ENCODE measurements at places on chromosomes 3 and 15.

GRCh38 chr3:187902041-187902471 lies 156.8 kb upstream of the BCL6 start:
- no peak for DNase-seq

GRCh38 chr3:79383402-79384012 lies 384.3 kb downstream of the ROBO1 start:
- DNase-seq = no peak

DNA sequence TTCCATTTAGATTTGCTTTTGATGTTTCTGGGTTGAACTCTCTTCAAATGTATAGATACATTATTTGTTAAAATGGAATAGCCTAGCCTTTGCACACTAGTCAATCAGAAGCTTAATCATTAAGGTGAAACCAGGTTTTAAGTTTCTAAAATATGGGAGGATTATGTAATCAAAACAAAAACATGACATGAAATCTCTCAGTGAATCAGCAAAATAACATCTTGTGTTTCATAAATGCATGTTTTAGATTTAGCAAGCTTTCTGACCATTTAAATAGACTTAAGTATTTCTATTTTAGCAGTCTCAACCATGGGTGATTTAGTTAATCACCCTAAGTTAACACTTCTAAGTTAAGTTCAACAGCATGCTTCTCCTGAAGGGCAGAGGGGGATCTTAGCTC lies 11.3 kb downstream of the GTF2E1 start:
- DNase-seq = no peak

- DNase-seq = no peak
These were observed 66.3 kb downstream of the GTPBP8 start for GRCh38 chr3:113057117-113057516.

DNA sequence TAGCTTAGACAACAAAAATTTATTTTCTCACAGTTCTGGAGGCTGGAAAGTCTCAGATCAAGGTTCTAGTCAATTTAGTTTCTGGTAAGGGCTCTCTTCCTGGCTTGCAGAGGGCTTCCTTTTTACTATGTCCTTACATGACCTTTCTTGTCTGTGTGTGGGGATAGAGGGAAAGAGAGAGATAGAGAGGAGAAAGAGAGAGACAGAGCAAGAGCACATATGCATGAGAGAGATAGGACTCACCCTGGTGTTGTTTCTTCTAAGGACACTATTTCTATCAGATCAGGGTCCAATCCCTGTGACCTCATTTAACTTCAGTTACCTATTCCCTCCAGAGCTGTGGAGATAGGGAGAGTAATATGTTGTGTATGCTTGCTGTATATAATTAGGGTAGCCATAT lies 44.9 kb upstream of the TEX9 start:
- no peak for DNase-seq

- DNase-seq = no peak
These were observed 40.6 kb upstream of the FLNB start for GRCh38 chr3:57967590-57967989.

- peak; percentile 39 for DNase-seq
These were observed 46.2 kb downstream of the DENND6A start for GRCh38 chr3:57646723-57647122.

DNA sequence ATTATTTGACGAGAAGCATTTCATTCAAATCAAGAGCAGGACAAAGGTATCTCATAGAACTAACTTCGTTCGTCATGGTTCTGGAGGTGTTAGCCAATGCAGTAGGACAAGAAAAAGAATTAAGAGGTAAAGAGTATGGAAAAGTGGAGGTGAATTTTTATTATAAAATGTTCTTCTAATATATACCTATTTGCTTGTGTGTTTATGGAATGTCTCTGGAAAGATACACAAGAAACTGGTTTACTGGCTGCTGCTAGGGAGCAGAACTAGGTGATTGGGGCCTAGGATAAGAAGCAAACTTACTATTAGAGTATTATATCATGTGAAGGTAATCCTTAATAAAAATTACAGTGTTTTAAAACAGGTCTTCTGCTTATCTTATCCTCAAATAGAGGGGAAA lies 30.9 kb upstream of the TATDN2 start:
- DNase-seq = no peak

DNA sequence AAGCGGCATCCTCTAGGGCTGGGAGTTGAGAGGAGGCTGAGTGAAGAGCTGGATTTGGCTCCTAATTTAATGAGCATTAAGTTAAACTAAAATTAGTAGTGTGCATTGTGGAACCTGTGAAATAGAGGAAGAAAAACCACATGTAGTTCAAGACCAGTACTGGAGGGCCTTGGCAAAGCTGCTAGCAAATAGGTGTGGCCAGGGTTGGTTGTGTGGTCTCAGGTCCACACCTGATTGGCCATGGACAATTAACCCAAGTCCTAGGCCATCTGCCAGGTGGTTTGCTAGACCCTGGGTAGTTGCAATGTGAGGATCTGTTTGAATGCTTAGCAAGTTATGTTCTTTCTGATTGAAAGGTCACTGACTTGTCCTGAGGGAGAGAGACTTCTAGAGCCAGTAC lies 275.5 kb downstream of the PDCD6IP start:
- DNase-seq = no peak

DNA sequence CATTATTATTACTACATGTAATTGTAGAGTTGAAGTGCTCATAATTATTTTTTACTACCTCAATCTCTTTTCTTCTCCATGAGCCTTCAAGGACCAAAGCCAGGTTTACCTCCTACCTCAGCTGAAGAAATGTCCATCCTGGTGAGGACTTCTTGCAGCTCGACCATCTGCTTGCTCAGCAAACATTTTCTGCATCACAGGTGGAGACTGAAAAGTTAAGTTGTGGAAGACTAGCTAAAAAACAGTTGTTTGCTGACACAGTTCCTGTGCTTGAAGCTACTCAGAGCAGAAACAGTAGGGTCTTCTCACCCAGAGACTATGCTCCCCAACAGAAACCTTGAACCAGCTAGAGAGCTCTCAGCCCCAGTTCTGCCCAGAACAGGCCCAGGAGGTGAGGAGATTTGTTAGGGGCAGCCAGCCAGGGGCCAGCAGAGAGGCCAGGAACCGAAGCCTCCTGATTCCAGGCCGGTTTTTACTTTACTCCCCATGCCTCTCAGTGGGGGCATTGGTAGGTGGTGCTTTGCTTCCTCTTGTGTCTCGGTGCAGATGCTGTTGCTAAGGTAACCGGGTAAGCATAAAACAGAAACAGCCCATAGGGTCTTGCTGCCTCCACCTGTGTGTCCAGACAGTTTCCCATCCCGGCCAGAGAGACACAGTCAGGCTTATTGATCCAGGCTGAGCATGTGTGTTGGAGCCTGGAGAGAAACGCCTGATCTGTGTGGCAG lies 54.9 kb downstream of the CCNL1 start:
- no peak for DNase-seq

GRCh38 chr3:101803939-101804338 lies 24.9 kb downstream of the NXPE3 start:
- DNase-seq = no peak

- no peak for DNase-seq
These were observed 77.4 kb upstream of the THBS1 start for GRCh38 chr15:39503526-39503925.

DNA sequence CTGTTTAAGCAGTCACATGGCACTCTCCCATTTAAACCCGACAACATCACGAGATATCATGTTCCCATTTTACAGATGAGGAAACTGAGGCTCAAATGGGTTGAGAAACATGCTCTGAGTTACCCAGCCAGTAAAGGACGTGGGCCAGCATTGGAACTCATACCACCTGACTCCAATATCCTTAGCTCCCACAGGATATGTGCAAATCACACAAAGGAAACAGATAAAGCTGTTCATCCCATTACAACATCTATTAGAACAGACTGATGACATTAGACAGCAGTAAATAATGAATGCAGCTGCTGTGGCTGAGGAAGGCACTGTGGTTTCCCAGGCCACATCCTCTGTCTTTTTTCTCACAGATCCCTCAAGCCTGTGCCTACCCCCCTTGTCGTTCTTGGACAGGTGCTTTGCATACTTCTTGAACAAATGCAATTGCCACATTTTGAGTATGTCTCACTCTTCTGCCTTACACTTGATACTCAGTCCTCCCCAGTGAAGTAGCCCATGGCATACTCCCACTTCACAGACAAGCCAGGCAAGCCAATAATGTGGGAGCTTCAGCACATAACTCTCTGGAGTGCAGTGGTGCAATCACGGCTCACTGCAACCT lies 17.7 kb downstream of the FRMD4B start:
- no peak for DNase-seq

- no peak for DNase-seq
These were observed 43.1 kb upstream of the WDR5B start for GRCh38 chr3:122458992-122459391.

DNA sequence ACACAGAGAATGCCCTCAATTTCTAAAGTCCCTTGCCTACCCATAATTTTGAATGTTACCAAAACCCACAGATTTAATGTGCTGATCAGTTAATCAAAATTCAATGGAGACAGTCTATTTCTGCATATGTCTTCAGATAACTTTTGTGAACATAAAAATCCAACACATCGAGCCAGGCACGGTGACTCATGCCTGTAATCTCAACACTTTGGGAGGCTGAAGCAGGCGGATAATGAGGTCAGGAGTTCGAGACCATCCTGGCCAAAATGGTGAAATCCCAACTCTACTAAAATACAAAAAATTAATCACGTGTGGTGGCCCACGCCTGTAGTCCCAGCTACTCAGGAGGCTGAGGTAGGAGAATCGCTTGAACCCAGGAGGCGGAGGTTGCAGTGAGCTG lies 49.3 kb downstream of the PEAK1 start:
- DNase-seq = no peak

DNA sequence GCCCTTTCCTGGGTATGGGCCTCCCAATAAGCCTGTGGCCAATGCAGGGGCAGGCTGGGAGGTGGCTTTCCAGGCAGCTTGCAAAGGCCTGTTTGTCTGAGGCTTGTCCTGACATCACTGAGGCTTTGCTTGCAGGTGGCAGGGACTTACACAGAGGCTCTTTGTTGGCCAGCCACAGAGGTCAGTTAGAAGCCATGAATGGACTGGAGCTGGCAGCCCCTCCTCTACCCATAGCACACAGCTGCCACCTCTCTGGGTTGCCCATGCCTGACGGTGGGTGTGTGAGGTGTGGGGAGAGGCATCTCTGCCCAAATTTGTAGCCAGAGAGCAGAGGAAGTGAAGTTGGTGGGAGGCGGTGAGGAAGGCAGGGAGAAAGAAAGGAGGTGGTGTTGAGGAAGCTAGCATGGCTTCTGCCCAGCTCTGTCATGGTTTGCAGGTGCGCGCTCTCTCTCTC lies 17.1 kb downstream of the LIMD1 start:
- no peak for DNase-seq

DNA sequence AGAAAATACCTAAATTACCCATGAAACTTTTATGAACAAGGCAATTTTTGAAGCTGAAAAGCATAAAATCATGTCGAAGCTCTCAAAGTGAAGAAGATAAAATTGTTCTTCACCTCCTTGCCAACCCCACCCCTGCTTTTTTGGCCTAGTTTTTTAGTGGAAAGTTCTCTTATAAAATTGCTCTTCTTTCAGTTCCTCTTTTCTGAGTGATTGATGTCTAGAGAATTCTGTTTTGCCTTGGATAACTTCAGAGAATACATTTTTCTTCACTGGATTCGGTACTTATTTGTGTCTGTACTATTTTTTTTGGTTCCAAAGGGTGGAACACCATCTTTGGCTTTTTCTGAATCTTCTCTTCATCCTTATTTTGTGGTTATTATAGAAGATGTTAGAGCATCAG lies 25.0 kb upstream of the PYDC2 start:
- no peak for DNase-seq

DNA sequence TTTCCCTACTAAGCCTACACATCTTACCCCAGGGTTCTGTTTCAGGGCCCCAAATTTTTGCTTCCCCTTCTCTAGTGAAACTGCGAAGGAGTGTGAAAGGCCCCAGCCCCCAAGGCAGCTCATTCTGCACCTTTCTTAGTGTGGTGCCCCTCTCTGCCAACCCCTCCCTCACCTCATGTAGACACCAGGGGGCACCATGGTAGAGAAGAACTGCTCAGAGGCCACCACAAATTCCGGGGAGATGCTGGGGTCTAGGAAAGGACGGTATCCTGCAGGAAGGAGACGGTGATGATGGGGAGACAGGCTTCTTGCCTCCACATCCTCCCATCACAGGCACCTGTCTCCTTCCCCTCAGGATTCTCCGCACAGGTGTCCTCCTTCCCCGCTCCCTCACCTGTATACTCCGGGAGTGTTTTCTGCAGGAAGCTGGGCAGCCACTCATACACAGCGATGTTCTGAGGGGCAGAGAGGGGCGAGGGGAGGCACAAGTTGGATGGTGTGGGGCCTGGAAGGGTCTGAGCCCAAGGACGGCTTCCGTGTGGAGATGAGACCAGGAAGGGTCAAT lies 3.6 kb downstream of the DUOX2 start:
- DNase-seq = no peak

GRCh38 chr3:52399131-52399530 lies 45.8 kb downstream of the SEMA3G start:
- no peak for DNase-seq

- no peak for DNase-seq
These were observed 633.8 kb downstream of the IGSF11 start for GRCh38 chr3:118400886-118401285.

- peak; percentile 71 for DNase-seq
These were observed 30.4 kb downstream of the GRIP2 start for GRCh38 chr3:14509796-14510100.

DNA sequence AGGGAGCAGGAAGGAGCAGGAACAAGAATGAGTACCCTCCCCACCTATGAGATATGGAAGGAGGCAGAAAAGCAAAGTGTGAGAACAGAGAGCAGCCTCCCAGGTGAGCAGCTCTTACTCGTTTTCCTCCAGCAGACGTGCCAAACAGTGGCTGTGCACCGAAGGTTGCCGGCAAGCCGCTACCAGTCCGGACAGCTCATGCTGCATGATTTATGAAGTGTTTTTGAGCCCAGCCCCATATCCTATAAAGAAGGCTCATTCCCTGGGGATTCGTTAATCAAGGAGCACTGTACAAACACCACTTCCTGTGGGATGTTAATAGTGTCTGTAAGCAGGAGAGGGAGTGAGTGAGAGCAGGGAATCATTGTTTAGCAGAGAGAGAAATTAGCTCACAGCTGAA lies 118.3 kb upstream of the FOXB1 start:
- DNase-seq = no peak

GRCh38 chr15:83305704-83306291 lies 21.3 kb upstream of the BNC1 start:
- peak; percentile 53 for DNase-seq

- DNase-seq = no peak
These were observed 58.6 kb downstream of the AGTR1 start for GRCh38 chr3:148756311-148756710.

GRCh38 chr3:15796771-15797641 lies 773 bp downstream of the ANKRD28 start:
- no peak for DNase-seq

GRCh38 chr15:25375557-25375956 lies 63.3 kb downstream of the UBE3A start:
- no peak for DNase-seq

GRCh38 chr3:37642670-37643598 lies 218.7 kb upstream of the CTDSPL start:
- DNase-seq = no peak

GRCh38 chr3:88150806-88151205 lies 1.0 kb downstream of the C3orf38 start:
- no peak for DNase-seq
